ENCODE measurements at places on chromosomes 6 and 20. TPM values are rescaled to one million over a fixed set of nuclear protein-coding genes. Genes with fewer than 3 reads are reported as not detected.

The SPEF1 gene
- 8.1 TPM for total RNA-seq

The RTN4IP1 gene
- total RNA-seq: 5.9 TPM

GRCh38 chr6:107786179-107786578 is 37.9 kb downstream of the SCML4 start:
- DNase-seq: no peak

- DNase-seq: peak; percentile 23
Observed at GRCh38 chr6:118893064-118893806, 717 bp upstream of the ASF1A start.

DNA sequence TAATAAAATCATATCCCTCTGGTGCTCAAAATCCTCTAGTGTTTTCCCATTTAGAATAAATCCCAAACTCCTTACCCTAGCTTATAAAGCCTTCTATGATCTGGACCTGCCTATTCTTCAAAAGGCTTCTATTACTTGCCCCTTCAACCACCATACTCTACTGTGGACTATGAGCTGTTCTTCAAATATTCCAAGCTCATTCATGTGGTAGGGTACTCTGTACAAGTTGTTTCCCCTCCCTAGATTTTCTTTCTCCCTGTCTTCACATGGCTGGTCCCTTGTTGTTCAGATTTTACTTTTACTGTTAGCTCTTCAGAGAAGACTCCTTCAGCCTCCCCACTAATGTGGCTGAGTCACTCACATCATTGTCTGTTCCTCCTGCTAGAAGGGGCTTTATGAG is 193.2 kb downstream of the OGFRL1 start:
- DNase-seq: no peak

GRCh38 chr6:166940643-166941068 is 15.7 kb downstream of the RNASET2 start:
- no peak for DNase-seq

DNA sequence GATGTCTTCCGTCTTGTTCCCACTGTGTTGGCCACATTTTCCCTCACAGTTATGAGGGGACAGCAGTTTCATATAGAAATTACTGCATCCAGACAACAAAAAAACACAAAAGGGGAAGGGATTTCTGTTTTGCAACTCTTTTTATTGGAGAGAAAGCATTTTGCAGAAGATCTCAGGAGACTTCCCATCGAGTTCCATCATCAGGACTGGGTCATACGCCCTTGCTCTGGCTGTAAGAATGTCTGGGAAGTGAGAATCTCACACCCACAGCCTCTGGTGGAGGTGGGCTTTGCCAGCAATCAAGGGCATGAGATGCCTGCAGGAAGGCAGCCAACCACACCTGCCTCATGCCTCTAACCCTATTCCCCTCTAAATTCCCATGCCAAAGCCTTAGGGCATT is 5.8 kb upstream of the IGF2R start:
- no peak for DNase-seq

DNA sequence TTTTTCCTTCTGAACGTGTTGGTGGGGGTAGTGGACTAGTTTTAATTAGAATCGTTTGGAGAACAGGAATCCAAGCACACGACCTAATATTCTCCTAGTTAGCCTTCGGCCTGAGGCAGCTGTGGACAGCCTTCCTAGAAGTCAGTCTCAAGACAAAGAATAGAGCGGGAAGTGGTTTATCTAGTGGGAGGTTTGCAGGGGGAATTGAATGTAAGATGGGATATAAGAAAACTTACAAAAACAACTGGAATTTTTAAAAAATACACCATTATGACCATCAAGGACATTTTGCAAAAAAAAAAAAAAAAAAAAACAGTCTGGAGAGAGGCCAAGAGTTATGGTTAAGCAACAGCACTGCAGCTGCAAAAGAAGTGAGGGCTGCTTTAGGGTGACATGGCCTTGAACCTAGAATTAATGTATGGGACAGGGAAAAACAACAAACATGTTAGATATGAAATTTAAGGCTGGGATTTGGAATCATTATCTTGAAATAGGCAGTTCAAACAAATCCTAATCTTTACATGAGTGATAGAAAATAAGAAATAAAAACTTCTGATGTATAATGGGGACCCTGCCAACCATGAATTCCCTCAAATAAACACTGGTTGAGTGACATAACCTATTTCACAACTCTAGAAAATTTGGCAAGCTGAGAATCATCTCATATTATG is 40.2 kb downstream of the PLAGL1 start:
- DNase-seq: no peak

DNA sequence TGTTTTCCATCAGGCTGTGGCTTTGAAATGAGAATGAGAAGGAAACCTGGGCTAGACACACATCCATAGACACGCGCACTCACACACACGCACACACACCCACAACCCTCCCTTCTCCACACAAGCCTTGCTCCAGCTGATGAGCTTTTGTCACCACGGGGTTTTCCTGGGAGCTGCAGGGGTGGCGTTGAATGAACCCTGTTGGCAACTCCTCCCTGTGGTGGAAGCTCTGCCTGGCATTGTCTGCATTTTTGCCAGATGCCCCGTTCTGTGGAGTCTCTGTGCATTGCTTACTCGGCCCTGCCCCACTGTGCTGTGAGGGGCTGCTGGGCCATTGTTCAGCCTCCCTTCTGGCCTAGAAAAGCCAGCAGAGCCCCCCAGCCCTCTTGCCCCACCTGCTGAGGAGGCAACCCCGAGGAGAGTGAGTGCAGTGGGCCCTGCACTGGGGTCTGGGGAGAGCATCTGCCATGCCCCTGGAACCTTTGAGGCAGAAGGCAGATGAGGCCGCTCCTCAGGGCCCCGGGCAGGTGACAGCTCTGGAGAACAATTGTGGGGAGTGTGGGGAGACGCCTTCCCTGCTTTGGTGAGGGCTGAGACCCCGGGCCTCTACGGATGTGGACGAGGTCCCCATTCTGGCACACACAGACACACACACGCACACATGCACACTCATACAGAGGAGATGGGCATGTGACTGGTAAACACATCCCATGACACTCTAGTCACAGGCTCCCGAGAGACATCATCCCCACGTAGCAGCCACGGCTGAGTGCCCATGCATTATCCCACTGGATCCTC is 9.9 kb downstream of the ADIG start:
- DNase-seq: no peak
